Psoas muscle (tissue), 8 donors: ENCODE measurements at places on chromosomes 4 and X. TPM values are rescaled to one million over a fixed set of nuclear protein-coding genes. Genes with fewer than 3 reads are reported as not detected.

MAGEC2 gene
- not detected for total RNA-seq

DNA sequence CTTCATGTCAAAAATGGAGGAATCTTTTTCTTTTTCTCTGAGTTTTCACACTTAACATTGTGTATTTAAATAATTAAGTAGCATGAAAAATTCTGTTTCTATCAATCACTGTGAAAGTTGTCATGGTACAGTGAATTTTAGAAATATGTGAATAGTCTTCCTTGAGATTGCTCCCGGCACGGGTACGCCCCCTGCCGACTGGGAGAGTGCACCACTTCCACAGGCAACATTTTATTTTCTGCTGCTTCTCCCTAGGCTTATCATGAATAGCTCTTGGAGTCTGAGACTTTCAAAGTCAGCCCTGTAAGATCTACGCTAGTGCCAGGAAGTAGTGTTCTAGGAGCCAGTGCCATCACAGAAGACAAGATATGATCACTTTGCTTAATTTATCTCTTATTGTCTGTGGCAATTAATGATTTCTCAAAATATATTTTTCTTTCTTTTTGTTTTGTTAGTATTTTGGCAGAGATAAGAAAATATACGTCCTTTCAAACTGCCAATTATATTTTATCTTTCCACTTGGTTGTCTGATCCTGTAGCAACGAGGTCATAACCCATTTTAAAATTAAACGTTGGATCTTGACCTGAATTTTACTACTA is 763.8 kb upstream of the AADAT start:
- H3K36me3 ChIP-seq = no peaks in the 10 kb centered on the region
- H3K27me3 ChIP-seq = no peaks in the 10 kb centered on the region
- no peak for DNase-seq
- no peaks in the 10 kb centered on the region for H3K4me1 ChIP-seq

DNA sequence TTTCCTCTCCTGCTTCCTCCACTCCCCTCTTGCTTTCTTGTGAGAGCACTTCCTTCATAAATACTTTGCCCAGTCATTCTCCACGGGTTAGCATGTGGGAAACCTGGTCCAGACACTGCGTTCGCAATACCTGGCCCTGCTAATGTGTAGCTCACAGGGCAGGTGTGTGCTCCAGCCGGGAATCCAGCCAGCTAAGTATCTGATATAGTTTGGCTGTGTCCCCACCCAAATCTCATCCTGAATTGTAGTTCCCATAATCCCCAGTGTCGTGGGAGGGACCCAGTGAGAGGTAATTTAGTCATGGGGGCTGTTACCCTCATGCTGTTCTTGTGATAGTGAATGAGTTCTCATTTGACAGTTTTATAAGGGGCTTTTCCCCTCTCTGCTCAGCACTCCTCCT is 32.2 kb upstream of the STX18 start:
- H3K36me3 ChIP-seq = no peaks in the 10 kb centered on the region
- peak overlapping the region; percentile 4 for H3K27ac ChIP-seq
- H3K4me3 ChIP-seq = no peak overlapping the region
- no peaks in the 10 kb centered on the region for H3K27me3 ChIP-seq

DNA sequence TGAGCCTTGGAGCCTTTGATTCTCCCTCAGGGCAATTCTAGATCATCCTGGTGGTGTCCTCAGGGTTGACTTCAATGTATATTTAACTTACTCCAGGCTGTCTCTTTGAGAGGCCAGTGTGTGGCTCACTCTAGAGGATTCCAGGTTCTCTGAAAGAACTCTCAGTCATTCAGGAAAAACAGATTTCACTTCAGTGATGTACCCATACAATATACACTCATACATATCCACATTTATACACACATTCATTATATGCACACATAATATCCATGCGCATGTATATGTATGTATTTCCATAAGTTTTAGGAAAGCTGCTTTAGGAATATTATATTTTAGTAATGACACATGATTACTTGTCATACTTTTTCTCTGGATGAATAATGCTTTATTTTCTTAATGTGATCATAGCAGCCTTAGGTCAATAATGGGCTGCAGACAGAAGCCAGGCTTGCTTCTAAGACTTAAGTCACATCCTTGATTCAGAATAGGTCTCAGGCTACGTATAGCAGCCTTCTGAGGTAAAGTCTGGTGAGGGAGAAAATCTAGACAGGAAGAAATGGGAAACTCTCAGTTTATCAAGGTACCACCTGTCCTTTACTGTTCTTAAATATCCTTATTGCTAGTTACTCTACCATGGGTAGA is 397.0 kb downstream of the GPAT3 start:
- H3K27ac ChIP-seq = no peak overlapping the region
- no peaks in the 10 kb centered on the region for H3K4me1 ChIP-seq
- DNase-seq = no peak
- no peaks in the 10 kb centered on the region for H3K36me3 ChIP-seq
- no peak overlapping the region for H3K4me3 ChIP-seq

- H3K4me1 ChIP-seq = no peaks in the 10 kb centered on the region
- H3K27ac ChIP-seq = no peak overlapping the region
- H3K27me3 ChIP-seq = no peaks in the 10 kb centered on the region
- DNase-seq = no peak
- no peak overlapping the region for H3K4me3 ChIP-seq
Measured at GRCh38 chr4:57144466-57144865, 34.3 kb upstream of the IGFBP7 start.

- no peak for DNase-seq
- no peak overlapping the region for H3K4me3 ChIP-seq
- H3K27ac ChIP-seq = no peak overlapping the region
- no peaks in the 10 kb centered on the region for H3K36me3 ChIP-seq
- H3K27me3 ChIP-seq = no peaks in the 10 kb centered on the region
Measured at GRCh38 chrX:13955095-13955647, 74.5 kb downstream of the GEMIN8 start.

- no peaks in the 10 kb centered on the region for H3K4me1 ChIP-seq
- no peaks in the 10 kb centered on the region for H3K36me3 ChIP-seq
- no peaks in the 10 kb centered on the region for H3K27me3 ChIP-seq
- DNase-seq = no peak
- no peak overlapping the region for H3K4me3 ChIP-seq
Measured at GRCh38 chr4:26248647-26249046, 72.2 kb upstream of the RBPJ start.

MGAT4D gene
- not detected for total RNA-seq

GRCh38 chr4:98343626-98344025 is 82.4 kb downstream of the RAP1GDS1 start:
- no peaks in the 10 kb centered on the region for H3K4me1 ChIP-seq
- no peak overlapping the region for H3K27ac ChIP-seq
- no peak overlapping the region for H3K4me3 ChIP-seq
- no peaks in the 10 kb centered on the region for H3K27me3 ChIP-seq

GRCh38 chr4:129429581-129430320 is 333.8 kb downstream of the C4orf33 start:
- H3K27ac ChIP-seq = no peak overlapping the region
- H3K4me1 ChIP-seq = no peaks in the 10 kb centered on the region
- H3K27me3 ChIP-seq = no peaks in the 10 kb centered on the region
- DNase-seq = no peak
- no peaks in the 10 kb centered on the region for H3K36me3 ChIP-seq

SFRP2 gene
- 0.54 TPM for total RNA-seq

- H3K27ac ChIP-seq = no peak overlapping the region
- no peaks in the 10 kb centered on the region for H3K4me1 ChIP-seq
- no peaks in the 10 kb centered on the region for H3K27me3 ChIP-seq
- no peaks in the 10 kb centered on the region for H3K36me3 ChIP-seq
- no peak overlapping the region for H3K4me3 ChIP-seq
Measured at GRCh38 chr4:16129336-16129735, 45.5 kb upstream of the PROM1 start.

ZNF732 gene
- not detected for total RNA-seq

GRCh38 chr4:184719407-184719806 is 14.5 kb downstream of the CENPU start:
- H3K36me3 ChIP-seq = no peaks in the 10 kb centered on the region
- no peak overlapping the region for H3K27ac ChIP-seq
- DNase-seq = no peak
- H3K4me1 ChIP-seq = no peaks in the 10 kb centered on the region
- H3K27me3 ChIP-seq = no peaks in the 10 kb centered on the region

- DNase-seq = no peak
- H3K27me3 ChIP-seq = no peaks in the 10 kb centered on the region
- H3K4me1 ChIP-seq = no peaks in the 10 kb centered on the region
Measured at GRCh38 chrX:123803331-123803983, 56.4 kb upstream of the XIAP start.

DNA sequence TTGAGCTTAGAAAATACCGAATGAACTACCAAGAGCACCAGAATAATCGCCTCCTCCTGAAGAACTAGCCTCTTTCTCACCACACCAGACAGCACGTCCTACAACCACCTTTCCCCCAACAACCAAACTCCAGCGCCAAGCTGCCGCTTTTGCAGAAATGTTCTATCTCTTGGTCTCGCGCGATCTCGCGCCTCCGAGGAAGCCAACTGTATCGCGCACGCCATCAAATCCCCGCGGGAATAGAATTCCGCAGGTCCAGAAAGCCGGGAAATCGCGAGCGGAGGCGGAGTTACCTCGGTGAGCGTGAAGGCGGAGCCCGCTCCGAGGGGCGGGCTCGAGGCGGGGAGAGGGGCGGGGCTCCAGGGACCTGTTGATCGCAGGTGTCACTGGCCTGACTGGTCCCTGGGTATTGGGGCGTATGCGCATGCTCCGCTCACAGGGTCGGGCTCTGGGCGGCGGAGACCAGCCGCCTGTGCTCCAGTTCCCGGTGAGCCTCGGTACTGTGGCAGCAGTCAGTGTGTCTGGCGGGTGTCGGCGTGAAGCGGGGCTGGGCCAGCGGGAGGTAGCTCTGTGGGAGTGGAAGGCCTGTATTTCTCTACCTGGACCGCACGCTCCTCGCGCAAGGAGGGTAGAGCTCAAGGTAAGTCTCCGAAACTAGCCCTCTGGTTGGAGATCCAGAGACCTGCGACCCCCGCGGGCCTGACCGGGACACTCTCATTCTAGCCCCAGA is at the start of gene USP53:
TSS of gene USP53 (plus strand) at position 480 of the 730 bp plus-strand sequence. CDS start 27,047 bp downstream, outside the sequence.
- H3K36me3 ChIP-seq = no peaks in the 10 kb centered on the region
- H3K27ac ChIP-seq = peak within 1 kb of the TSS; percentile 99
- peaks cover 23% of the 10 kb centered on the region for H3K4me1 ChIP-seq
- no peaks in the 10 kb centered on the region for H3K27me3 ChIP-seq
- peak; percentile 96 for DNase-seq

GRCh38 chr4:118889312-118889691 is 648 bp downstream of the SYNPO2 start:
- H3K27ac ChIP-seq = peak overlapping the region; percentile 88
- no peak for DNase-seq
- H3K27me3 ChIP-seq = no peaks in the 10 kb centered on the region
- H3K4me1 ChIP-seq = no peaks in the 10 kb centered on the region
- H3K36me3 ChIP-seq = no peaks in the 10 kb centered on the region

- peak overlapping the region; percentile 58 for H3K4me3 ChIP-seq
- no peak overlapping the region for H3K27ac ChIP-seq
- DNase-seq = no peak
- H3K4me1 ChIP-seq = no peaks in the 10 kb centered on the region
- peaks cover 34% of the 10 kb centered on the region for H3K27me3 ChIP-seq
Measured at GRCh38 chr4:48489683-48490011, 405 bp upstream of the ZAR1 start.

GRCh38 chr4:6316461-6317003 is 46.9 kb downstream of the WFS1 start:
- no peak for DNase-seq
- H3K27ac ChIP-seq = no peak overlapping the region
- H3K4me3 ChIP-seq = no peak overlapping the region
- no peaks in the 10 kb centered on the region for H3K36me3 ChIP-seq
- H3K4me1 ChIP-seq = no peaks in the 10 kb centered on the region

DNA sequence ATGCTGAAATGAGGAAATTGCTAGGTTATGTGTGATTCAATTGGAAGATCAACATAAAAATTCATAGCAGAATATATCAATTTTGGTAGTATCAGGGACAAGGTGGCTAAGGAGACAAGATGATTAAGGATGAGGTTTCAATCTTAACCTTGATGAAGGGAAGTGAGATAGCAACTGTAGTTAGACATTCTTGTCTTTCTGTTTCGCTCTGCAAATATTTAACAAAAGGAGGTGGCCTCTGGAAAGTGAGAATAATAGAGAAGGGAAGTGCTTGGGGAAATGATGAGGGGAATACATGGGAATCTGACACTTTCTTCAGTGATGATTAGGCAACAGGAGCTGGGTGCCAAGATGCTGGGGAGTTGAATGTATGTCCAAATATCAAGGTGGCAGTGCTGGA is 337.1 kb upstream of the PUDP start:
- H3K4me3 ChIP-seq = no peak overlapping the region
- no peak overlapping the region for H3K27ac ChIP-seq
- no peaks in the 10 kb centered on the region for H3K4me1 ChIP-seq

GRCh38 chrX:49610718-49611310 is 12.0 kb downstream of the GAGE1 start:
- H3K4me3 ChIP-seq = no peak overlapping the region
- no peak overlapping the region for H3K27ac ChIP-seq
- no peaks in the 10 kb centered on the region for H3K4me1 ChIP-seq
- H3K36me3 ChIP-seq = no peaks in the 10 kb centered on the region
- no peak for DNase-seq

CCDC160 gene
- total RNA-seq = 0.97 TPM

DNA sequence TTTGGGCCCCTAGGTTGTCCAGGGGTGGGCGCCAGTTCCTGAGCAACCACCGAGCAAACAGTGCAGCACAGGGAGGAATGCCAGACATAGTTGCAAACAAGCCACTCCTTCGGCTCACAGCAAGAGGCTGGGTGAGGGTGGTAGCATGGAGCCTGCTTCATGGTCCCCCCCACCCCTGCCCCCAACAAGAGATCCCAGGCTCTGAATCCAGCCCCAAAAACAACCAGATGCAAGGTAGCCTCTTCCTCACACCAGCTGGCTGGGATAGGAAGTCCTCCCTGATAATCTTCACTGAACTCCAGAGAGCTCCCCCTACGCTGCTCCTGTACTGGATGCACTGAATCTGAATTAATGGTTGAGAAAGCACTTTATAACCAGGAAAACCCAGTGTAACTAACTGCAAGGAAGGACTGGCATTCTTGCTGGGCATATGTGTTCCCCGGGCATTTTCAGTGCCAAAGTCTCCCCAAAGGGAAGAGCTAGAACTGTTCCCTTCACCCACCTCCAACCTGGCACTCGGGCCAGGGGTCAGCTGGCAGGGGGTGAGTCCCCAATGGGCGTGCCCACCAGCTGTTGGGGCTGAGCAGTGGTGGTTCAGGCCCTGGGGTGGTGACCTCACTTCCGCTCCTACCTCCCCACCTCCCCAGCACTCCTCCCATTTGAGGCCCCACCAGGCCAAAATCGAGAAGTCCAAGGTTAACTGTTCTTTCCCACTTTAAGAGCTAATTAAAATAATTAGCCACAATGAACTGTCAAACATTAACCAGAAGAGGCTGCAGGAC is 1.5 kb downstream of the ELF4 start:
- peak; percentile 69 for DNase-seq
- peak overlapping the region; percentile 61 for H3K4me3 ChIP-seq
- no peaks in the 10 kb centered on the region for H3K36me3 ChIP-seq
- H3K27ac ChIP-seq = no peak overlapping the region
- no peaks in the 10 kb centered on the region for H3K4me1 ChIP-seq
